Lung (tissue), 17 donors: ENCODE measurements at places on chromosomes 13 and 19. TPM values are rescaled to one million over a fixed set of nuclear protein-coding genes. Genes with fewer than 3 reads are reported as not detected.

DNA sequence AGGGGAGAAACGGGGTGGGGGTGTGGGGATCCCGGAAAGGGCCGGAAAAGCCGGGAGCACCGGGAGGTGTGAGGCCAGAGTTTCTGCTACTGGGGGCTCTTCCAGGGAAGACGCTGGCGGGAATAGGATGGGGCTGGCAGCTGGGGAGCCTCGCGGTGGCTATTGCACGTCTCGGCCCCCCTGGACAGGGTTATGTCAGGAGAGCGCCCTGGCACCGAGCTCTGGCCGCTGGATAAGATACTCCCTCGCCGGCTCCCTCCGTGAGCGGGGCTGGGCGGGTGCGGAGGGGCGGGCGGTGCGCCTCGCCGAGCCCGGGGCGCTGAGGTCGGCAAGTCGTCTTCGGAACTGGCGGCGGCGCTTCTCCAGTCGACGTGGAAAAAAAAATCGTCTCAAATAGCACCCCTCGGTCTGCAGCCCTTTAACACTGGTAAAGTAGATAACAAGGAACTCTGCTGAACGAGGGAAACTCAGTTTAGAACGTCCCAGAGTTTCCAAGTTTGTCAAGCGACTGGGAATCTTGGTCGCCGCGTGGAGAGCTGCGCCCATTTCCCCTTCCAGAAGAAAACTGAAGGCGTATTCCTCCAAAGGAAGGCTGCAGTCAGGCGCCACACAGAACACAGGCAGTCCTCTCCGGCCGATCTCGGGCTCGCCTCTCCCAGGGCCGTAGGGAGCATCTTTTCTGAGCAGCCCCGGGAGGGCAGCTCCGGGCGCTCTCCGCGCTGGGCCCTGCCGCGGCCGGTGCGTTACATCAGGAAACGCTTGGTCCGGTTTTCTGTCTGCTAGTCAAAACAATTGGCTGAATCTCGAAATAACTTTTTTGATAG lies 115.1 kb downstream of the KCNRG start:
- peak; percentile 53 for DNase-seq
- no peaks in the 10 kb centered on the region for H3K36me3 ChIP-seq
- no peaks in the 10 kb centered on the region for H3K4me1 ChIP-seq
- peak overlapping the region; percentile 22 for H3K4me3 ChIP-seq
- peaks cover 61% of the 10 kb centered on the region for H3K27me3 ChIP-seq
- H3K27ac ChIP-seq = peak overlapping the region; percentile 26

MIDN gene
- 185 TPM for total RNA-seq

DNA sequence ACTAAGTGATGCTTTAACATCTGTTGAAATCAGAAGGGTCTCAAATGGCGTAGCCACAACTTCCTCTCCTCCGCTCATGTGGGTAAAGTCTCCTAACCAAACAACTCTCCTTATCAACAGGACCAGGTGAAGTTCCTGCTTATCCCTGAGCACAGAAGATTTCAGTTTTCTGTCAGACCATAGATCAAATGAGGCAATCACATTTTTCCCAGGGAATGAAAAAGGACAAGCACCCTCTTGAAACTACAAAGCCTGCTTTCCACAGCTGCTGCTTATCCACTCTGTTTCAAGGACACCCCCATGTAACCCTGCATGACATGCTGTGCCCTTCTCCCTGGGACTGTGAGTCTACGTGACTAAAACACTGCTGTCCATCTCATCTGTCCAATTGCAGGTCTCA lies 788.3 kb upstream of the SLITRK5 start:
- H3K4me1 ChIP-seq = no peaks in the 10 kb centered on the region
- no peak for DNase-seq
- no peak overlapping the region for H3K4me3 ChIP-seq

EEF1AKMT1 gene
- 11.9 TPM for total RNA-seq

- no peak overlapping the region for H3K27ac ChIP-seq
- no peaks in the 10 kb centered on the region for H3K27me3 ChIP-seq
- no peak for DNase-seq
- peaks cover 15% of the 10 kb centered on the region for H3K4me1 ChIP-seq
These were observed 3.1 kb downstream of the ZNF428 start for GRCh38 chr19:43616306-43616705.

DNA sequence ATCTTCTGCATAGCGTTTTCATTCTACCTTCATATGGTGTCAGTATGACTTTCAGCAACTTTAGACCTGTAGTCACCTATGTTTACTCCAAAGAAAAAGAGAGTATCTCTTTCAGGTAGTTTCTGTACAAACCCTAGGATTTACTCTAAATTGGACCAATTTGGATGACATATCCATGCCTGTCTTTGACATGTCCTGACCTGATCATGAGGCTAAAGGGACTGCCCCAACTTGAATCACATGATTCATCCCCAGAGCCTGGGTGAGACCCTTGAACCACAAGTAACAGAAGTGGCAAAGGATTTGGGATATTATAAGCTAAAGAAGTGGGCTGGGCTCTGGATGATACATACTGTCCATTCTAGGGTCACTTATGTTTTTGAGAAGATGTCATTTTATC lies 124.5 kb upstream of the CSNK1A1L start:
- H3K4me1 ChIP-seq = no peaks in the 10 kb centered on the region
- H3K27ac ChIP-seq = no peak overlapping the region
- no peaks in the 10 kb centered on the region for H3K36me3 ChIP-seq
- no peak for DNase-seq
- no peak overlapping the region for H3K4me3 ChIP-seq

DNA sequence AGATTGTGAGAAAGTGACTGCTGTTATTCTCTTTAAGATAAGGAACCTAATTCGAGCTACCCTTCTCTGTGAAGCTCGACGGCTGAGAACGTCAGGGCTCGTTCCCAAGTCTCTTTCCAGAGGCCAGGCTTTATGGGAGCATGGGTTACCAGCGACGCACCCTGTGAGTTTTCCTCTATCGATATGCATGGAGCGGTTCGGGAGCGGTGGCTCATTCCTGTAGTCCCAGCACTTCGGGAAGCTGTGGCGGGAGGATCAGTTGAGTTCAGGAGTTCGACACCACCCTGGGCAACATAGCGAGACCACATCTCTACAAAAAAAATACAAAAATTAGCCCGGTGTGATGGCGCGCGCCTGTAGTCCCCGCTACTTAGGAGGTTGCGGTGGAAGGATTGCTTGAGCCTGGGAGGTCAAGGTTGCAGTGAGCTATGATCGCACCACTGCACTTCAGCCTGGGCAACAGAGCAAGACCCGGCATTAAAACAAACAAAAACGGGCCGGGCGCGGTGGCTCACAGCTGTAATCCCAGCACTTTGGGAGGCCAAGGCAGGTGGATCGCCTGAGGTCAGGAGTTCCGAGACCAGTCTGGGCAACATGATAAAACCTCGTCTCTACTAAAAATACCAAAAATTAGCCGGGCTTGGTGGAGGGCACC lies 681 bp upstream of the ZNF606 start:
- H3K27ac ChIP-seq = peak overlapping the region; percentile 91
- no peaks in the 10 kb centered on the region for H3K27me3 ChIP-seq
- no peak for DNase-seq
- peaks cover 24% of the 10 kb centered on the region for H3K4me1 ChIP-seq

KIR3DL2 gene
- not detected for total RNA-seq

DNA sequence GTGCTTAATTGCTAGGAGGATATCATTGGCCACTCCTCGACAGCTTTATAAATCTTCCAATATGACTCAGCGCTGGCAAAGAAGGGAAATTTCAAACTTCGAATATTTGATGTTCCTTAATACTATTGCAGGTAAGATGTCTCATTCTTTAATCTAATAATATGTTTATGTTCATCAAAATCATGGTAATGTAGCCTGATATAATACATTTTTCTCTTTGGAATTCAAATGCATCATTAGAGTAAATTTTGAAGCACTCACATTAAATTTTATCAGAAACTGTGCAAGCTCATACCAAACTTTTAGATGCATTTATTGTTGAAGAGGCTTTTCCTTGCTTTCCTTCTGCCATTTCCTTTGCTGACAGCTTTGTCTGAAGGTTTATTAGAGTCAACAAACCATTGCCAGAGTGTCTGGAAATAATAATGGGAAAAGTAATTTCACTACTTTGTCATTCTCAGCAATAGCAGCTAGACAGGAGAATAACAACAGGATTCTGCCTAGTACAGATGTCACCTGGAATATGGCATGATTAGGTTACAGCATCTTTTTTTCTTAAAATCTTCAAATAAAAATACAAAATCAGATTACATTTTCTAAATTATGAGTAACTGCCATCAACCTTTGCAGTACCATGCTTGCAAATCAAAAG lies 78.6 kb upstream of the MAB21L1 start:
- no peak overlapping the region for H3K27ac ChIP-seq
- H3K36me3 ChIP-seq = no peaks in the 10 kb centered on the region
- DNase-seq = no peak
- no peaks in the 10 kb centered on the region for H3K4me1 ChIP-seq
- no peak overlapping the region for H3K4me3 ChIP-seq

DNA sequence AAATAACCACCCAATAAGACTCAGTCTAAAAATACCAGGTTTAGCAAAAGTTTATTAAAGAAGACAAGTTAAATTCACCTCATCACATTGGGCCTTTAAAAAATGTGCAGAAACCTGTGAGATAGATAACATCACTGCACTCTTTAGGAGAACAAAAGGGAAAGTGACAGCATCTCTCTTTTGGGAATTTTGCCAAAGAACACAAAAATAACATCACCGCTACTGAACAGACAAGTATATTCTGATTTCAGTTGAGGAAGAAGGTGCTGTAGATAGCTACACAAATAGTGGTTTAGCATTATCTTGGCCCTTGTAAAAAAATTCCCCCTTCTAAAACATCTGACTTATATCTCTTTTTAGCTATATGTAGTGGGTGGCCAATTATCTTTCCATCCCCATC lies 244.7 kb downstream of the VWA8 start:
- no peaks in the 10 kb centered on the region for H3K4me1 ChIP-seq
- no peak overlapping the region for H3K4me3 ChIP-seq

RAB20 gene
- total RNA-seq = 47.9 TPM

DNA sequence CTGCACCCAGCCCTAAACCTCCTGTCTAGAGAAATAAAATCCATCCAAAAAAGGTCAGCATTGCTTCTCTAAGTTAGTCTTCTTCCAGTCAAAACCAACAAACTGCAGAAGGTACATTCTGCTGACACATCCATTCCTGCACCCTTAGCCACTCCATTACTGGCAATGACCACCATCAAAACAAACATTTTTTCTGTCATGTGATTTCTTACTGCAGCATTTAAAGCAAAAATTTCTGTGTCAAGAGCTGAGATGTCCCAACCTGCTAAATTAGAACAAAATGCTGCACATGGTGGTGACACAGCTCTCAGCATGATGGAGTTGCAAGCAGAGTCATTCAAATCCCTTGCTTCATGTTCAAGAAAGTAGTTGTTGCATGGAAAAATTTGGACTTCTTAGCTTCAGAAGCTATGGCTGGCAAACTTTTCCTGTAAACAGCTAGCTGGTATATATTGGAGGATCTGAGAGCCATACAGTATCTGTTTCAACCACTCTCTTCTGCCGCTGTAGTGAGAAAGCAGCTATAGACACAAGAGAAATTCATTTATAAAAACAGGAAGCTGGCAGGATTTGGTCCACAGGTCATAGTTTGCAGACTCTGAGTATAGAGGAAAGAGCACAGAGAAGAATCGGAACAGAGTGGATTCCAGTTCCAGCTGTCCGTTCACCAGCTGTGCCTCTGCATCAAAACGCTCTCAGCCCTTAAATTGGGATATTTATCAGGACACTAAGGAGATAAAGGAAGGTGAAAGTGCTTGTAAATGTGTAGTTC lies 17.4 kb downstream of the RUBCNL start:
- H3K27ac ChIP-seq = peak overlapping the region; percentile 57
- H3K4me1 ChIP-seq = peaks cover 14% of the 10 kb centered on the region
- no peaks in the 10 kb centered on the region for H3K27me3 ChIP-seq
- no peak overlapping the region for H3K4me3 ChIP-seq
- no peaks in the 10 kb centered on the region for H3K36me3 ChIP-seq
- peak; percentile 58 for DNase-seq

DNA sequence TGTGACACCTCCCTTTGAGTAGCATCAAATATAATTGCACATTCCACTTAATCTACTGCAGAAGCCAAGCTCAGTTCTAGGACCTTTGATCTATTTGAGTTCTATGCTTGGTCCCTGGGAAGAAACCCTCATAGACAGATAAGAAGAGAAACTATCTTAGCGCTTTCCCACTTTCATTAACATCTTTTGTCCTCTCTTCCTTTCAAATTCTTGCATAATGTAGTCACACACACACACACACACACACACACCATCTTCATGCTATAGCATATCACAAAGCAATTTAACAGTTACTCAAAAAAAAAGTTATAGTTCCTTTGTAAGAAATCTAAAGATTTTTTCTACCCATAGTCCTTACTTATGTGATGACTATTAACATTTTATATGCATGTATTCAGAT lies 735.9 kb upstream of the PCDH9 start:
- no peak for DNase-seq
- no peak overlapping the region for H3K27ac ChIP-seq
- no peaks in the 10 kb centered on the region for H3K4me1 ChIP-seq
- H3K27me3 ChIP-seq = no peaks in the 10 kb centered on the region

GRCh38 chr19:40594255-40594654 lies 6.9 kb upstream of the LTBP4 start:
- no peak overlapping the region for H3K27ac ChIP-seq
- peak; percentile 42 for DNase-seq
- H3K36me3 ChIP-seq = no peaks in the 10 kb centered on the region
- peaks cover 5% of the 10 kb centered on the region for H3K27me3 ChIP-seq
- peaks cover 4% of the 10 kb centered on the region for H3K4me1 ChIP-seq

DNA sequence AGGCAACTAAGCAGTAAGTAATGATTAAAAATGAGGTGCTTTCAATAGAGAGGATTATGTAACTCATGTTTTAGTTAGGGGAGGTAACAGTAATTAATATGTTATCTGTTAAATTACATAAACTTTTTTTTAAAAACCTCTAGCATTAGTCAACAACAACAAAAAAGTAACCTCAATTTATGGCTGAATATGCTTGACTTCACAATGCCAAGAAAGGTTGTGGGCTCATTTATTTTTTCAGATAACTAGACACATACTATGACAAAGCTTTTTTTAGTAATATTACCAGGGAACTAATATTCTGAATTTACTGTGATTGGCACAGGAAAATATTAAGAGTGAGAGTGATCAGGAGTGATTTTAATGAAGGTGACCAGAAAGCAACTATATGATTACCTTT lies 54.9 kb downstream of the KCNRG start:
- no peaks in the 10 kb centered on the region for H3K36me3 ChIP-seq
- H3K27me3 ChIP-seq = no peaks in the 10 kb centered on the region
- H3K27ac ChIP-seq = no peak overlapping the region
- no peak overlapping the region for H3K4me3 ChIP-seq
- DNase-seq = no peak

DNA sequence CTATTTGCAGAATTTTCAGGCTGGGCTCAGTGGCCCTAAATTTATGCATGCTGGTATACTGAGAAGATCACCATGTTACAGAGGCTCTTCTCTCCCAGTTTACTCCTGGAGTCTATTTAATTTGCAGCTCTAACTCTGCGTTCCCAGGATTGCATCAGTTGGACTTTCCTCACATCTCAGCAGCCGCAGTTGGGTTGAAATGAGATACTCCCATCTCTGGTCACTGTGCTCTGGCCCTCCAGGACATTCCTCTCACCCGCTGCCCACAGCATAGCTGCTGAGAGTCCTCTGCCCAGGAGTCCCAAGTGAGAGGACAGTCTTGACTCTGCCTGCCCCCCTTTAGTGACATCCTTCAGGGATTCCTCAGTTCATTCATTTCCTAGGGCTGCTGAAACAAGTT lies 150.9 kb downstream of the LACC1 start:
- H3K4me3 ChIP-seq = no peak overlapping the region
- H3K27me3 ChIP-seq = no peaks in the 10 kb centered on the region
- no peaks in the 10 kb centered on the region for H3K36me3 ChIP-seq
- DNase-seq = no peak
- H3K27ac ChIP-seq = no peak overlapping the region
- H3K4me1 ChIP-seq = no peaks in the 10 kb centered on the region
